ENCODE measurements at places on chromosomes 11 and 22.

DNA sequence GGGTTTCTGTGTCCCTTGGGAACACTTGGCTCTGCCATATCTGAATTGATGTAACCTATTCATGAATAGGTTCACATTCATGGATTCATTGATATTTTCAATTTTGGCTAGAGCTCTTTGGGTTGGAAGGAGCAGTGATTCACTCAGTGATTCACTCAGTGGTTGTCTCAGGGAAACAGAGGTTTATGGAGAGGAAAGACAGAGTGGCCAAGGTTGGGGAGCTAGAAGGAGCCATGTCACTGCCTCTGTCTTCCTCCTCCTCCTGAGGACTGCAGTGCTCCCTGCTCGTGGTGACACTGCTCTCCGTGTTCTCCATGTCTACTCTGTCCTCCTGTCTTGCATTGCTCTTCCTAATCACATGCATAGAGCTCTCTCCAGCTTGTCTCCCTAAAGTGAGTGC is 17.4 kb downstream of the CEP164 start:
- DNase-seq, result no peak

DNA sequence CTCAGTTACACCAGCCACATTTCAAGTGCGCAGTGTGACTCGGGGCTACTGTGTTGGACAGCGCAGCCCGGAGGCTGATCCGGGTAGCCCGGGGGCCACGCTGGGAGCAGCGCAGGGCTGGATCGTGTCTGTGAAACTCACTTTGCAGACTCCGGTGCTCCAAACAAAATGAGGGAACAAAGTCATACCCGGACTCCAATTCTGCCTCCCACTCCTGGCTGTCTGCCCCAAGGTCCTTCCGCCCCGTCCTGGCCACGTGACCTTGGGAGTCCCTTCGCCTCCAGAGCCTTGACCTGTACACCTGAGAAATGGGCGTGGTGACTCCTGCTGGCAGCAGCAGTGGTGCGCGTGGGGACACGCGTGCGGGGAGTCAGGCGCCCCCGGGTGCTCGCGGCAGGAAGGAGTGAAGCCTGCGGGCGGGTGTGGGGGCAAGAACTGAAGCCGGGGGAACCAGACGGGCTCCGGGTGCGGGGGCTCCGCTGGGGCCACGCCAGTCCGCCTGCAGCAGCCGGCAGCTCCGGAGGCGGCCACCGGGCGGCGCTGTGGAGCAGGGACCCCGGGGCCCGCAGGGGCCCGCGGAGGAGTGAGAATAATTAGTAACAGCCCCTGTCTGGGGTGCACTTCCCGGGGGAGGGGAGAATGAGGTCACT is 42.4 kb downstream of the KCNJ4 start:
- no peak for DNase-seq

GRCh38 chr11:1388763-1389102 is 1.0 kb upstream of the BRSK2 start:
- DNase-seq, result no peak

DNA sequence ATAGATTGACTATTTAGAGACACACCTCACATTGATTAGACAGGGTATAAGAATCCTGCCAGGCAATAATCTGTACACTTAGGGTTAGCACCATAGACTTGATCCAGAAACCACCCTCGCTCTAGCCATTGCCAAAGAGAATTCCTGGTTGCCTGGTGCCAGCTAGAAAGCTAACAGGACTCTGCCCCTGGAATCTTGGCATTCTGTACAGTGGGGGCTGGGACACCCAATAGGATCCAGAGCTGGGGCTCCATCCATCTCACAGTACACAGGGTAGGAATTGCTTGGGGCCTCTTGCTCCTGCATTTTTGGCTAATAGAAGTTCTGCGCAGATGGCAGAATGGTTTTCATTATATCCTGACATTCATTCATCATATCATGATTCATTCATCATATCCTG is 3.0 kb upstream of the APLNR start:
- no peak for DNase-seq

DNA sequence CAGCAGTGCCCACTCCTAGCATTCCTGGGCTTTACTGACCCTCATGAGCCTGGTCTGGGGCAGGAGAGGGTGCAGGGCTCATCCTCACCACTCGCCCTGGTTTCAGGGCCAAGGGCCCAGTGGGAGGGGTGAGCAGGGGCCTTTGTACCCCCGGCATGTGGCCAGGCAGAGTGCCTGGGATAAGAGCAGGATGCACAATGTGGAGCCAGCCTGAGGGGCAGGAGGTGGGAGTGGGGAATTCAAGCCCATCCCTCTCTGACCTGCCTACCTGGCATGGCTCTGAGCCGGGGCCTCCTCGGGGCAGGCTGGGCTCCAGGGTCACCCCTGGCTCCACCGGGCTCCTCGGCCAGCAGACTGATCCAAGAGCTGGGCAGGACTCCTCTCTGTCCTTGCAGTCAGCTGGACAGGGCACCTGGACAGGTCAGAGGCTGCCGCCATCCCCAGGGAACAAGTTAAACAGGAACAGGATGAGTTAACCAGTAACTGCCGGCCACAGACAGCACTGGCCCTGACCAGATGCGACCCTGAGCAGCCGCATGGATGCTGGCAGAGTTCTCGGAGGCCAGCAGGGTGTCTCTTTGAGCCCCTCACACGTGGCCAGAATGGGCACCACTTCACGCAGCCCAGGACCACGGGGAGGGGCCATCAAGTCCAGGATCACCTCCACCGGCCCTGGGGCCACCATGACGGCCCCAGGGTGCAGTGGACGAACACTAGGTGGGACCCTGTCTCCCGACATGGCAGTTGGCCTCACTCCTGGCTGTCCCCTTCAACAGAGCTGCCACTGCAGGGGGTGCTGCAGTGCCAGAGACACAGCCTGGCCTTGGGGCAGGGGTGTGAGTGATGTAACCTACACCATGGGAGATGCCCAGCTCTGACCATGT is 5.0 kb downstream of the SIGIRR start:
- DNase-seq, result no peak

GRCh38 chr11:99822846-99823565 is 802.3 kb downstream of the CNTN5 start:
- DNase-seq, result no peak

- no peak for DNase-seq
These were observed 36.5 kb upstream of the MOB2 start for GRCh38 chr11:1523077-1523476.

GRCh38 chr11:34856251-34856650 is 59.9 kb downstream of the APIP start:
- no peak for DNase-seq

GRCh38 chr22:31585161-31585859 is 76.7 kb downstream of the PISD start:
- DNase-seq, result no peak

DNA sequence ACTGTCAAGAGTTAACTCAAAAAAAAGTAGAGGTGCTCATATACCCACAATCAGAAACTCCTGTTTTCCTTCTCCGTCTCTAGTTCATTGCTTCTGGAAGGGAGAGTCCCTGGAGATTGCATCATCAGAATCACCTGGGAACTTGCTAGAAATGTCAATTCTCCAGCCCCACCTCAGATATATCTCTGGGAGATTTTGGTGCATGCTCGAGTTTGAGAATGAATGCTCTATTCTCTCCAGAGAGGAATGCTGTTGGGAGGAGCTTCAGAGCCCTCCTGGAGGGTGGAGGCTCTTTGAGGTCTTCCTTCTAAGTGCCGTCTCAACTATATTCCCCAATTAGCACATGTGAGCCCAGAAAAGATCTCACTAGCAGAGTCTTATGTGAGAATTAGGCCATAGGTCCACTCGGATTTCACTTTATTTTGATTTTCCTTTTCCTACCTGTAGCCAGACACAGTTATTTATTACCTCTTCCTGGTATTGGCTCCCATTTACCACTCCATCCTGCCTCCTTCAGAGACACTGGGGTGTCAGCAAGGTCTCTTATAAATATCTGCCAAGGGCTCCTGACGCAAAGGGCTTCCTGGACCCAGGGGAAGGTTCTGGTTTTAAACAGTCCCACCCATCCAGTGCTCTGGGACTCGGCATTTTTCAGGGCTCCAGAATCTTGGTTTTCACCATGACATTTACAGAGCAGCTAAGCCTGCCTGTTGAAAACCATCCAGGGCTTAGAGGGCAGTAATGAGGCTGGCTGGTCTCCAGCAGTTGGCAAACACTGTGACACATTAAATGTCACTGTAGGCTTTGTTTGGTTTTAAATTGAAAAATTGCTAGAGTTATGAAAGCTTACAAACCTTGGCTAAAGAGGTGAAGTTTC is 136.2 kb downstream of the CD44 start:
- DNase-seq, result no peak

DNA sequence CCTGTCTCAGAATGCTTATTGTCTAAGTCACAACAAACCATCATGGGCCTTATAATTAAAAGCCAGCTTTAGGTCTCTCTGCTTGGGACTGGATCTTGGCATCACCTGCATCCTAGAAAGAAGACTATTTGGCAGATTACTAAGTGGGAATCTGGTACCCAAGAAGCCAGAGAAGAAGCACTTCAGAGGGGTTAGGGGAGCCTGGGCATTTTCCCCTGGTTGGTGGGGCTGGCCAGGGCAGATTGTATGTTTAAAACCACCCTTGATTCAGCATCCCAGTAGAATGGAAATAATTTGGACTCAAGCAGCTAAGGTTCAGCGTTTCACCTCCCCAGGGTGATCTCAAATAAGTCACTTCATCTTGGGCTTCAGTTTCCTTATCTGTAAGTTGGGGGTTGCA is 193.7 kb downstream of the MIAT start:
- DNase-seq, result no peak

GRCh38 chr11:44728491-44728910 is 1.7 kb downstream of the TSPAN18 start:
- DNase-seq, result no peak

DNA sequence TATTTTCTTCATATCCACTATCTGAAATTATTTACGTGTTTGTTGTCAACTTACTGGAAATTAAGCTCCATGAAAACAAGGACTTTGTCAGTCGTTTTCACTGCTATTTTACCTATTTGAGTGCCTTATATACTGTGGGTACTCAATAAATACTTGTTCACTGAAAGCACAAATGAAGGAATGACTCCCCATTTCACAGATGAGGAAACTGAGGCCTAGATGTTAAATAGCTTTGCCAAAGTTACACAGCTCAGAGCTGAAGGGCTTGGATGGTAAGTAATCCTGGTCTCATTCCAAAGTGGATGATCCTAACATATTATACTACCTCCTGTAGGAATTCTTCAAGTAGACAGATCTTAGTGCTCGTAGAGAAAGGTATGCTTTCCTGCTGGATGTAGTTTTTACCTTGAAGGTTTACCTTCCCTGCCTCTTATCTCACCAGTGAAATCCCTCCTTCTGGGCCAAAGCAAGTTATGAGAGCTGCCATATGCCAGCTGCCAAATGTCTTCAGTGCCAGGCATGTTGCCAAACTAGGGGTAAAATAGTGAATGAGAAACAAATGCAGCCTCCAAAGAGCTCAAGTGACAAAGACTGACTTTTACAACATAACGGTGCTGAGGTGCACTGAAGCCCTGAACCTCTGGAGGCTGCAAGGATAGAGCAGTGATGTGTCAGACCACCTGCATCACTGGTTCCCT is 129.7 kb downstream of the TRIM44 start:
- no peak for DNase-seq

DNA sequence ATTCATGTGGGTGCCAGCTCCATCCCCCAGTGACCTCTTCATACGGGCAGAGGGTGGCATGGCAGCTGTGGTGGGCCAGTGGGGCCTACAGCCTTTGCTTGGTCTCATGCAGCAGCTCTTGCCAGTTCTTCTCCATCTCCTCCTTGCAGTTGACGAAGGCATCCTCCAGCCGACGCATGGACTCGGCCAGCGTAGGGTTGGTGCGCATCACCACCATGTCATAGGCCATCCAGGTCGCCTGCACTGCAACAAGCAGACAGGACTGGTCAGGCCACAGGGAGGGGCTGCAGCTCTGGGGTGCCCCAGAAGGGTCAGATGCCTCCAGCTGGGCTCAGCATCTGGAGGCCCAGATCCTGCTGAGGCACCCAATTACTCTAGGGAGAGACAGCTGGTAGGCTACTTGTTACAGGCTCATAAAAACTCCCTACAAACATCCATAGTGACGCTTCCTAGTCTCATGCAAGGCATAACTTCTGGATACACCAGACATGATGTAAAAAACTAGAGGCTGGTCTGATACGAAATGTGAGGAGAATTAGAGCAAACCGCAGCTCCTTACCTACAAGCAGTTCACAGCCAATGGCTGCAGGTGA is 5.6 kb downstream of the KLHDC7B start:
- no peak for DNase-seq

DNA sequence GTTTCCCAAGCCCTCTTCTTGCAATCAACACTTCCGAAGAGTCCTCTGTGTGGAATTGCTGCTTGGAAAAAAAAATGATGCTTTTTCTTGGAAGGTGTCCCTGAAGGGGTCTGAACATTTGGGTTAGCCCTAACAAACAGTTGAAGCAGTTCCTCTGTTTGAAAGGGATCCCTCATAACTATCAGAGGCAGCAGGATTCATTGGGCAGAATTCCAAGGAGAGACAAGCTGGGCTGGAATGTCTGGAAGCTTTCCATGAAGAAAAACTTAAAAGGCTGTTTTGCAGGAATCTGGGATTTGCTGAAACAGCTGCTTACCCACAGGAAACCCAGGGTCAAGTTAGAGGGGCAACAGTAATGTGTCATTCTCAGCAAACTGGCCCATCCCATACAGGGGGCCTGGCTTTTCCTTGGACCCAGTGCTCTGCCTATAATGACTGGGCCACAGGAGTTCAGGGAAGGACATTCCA is 3.1 kb downstream of the CSNK2A3 start:
- no peak for DNase-seq

GRCh38 chr22:30823015-30823370 is 128.3 kb downstream of the OSBP2 start:
- no peak for DNase-seq

GRCh38 chr11:74877132-74877531 is 71.8 kb downstream of the XRRA1 start:
- no peak for DNase-seq

DNA sequence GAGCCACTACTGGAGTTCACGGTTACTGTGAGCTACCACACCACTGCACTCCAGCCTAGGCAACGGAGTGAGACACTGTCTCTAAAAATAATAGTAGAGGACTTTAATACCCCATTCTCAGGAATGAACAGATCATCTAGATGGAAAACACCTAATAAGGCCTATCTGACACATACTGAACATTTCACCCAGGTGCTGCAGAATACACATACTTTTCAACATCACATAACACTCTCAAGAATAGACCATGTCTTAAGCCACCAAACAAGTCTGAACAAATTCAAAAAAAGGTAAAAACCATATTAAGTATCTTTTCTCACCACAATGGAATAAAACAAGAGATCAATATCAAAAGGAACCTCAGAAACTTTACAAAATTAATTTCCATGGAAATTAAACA is 37.9 kb downstream of the DDIAS start:
- no peak for DNase-seq

GRCh38 chr11:84634309-84634708 is 992.8 kb downstream of the DLG2 start:
- DNase-seq, result no peak

Data from stimulated activated CD4-positive, alpha-beta T cell treated with anti-CD3 and anti-CD28 coated beads, Interleukin-1b, Interleukin-23, amount 100 ng/mL, for 4 hours (primary cell).